ENCODE measurements at places on chromosomes 3 and 15. TPM values are rescaled to one million over a fixed set of nuclear protein-coding genes. Genes with fewer than 3 reads are reported as not detected.

DNA sequence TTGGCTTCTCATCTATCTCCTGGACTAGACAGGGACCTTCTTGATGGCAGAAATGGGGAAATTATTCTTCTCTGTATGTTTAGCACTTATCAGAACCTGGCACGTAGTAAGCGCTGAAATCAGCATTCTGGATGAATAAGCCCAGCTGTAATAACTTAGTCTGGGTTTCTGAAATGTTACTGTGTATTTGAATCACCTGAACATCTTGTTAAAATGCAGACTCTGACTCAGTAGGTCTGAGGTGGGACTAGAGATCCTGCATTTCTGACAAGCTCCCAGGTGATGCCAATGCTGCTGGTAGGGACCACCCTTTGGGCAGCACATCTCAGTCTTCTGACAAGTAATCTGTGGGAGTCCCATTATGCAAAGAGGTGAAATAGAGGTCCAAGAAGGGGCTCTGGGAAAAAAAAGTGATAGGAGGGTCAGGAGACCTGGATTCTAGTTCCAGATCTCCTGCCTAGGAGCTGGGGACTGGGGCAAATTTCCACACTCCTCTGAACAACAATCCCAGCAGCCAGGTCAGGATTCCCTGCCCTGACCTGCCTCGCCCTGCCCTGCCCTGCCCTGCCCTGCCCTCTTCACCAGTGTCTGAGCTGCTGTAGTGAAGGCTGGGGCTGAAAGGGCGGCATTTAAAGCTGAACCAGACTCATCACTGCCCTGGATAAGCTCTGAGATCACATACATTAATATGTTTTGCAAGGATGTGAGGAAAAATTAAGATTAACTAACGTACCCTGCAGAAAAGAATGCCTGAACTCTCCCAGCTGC, 17.2 kb upstream of the SLC6A11 start:
- DNase-seq: no peak

The TMCO5A gene
- total RNA-seq: not detected

The CPNE9 gene
- total RNA-seq: not detected

The ZBTB47 gene
- total RNA-seq: 38.8 TPM

DNA sequence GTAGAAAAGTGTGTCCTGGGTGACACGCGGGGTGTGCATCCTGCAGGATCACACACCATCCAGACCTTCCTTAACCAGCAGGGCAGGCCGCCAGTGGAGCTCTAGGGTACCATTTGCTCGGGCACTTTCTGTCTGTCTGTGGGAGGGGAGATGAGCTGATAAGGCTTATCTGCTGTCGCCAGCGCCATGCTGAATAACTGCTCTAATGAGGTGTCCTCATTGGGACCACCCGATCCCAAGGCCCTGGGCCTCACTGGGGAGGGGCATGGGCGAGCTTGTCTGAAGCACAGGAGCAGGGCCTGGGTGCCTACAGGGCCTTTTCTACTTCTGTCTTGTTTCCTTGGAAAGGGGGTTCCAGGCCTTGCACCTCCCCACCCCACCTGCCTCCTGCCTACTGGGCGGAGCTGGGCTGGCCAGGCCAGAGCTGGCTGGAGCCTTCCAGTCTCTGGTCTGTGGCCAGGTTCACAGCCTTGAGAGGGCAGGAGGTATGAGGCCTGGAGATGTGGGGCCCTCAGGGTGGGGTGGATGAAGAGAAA, 2.5 kb upstream of the GATA2 start:
- DNase-seq: peak; percentile 75
